Activated CD4-positive, alpha-beta T cell treated with anti-CD3 and anti-CD28 coated beads for 1 hour (primary cell): ENCODE measurements at places on chromosomes 13 and 19.
A peak's percentile ranks its signal among the peaks of the same experiment; 100 is the strongest.

GRCh38 chr13:105991622-105992277, 543.7 kb downstream of the EFNB2 start:
- no peak for DNase-seq

DNA sequence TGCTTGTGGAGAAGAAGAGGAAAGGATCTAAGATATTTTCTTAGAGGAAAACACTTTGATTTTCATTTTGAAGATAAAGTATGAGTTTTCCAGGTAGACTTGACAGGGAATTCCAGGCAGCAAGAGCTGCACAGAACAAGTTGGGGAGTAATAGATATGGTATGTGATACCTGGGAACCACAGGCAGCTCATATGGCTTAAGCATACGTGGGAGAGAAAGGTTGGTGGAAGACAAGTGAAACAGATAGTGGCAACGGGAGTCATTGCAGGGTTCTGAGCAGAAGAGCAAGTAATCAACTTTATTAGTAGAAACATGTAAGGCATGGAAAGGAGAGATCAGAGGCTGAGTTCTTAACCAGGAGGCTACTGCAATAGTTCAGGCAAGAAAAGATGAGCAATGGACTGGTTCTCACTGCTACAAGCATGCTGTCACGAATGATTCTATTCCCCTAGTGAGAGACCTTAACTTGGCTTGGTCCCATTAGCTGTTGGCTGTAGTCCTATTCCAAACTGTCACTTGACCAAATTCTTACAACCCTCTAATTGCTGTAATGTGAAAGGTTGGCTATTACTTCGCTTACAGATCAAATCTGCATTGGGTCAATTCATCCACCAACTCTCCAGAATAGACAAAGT, 217.9 kb downstream of the VWA8 start:
- DNase-seq, result no peak

- DNase-seq, result no peak
Measured at GRCh38 chr19:28468701-28469459, 744.1 kb downstream of the UQCRFS1 start.

DNA sequence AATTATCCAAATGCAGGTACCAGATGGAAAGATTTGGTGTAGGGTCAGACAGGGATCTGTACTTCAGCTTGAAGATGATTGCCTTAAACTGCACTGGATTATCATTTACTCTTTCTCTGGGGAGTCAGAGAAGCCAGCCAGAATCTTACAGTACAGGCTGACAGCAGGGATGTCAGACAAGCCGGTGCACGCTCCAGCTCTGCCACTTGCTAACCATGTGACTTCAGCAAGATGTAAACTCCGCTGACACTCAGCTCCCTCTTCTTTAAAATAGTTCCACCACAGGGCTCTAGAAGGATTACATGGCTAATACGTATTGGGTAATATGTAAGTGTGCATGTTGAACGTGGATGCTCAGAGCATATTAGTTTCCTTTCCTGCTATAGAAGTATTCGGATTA, 251.4 kb upstream of the MAB21L1 start:
- DNase-seq, result no peak

DNA sequence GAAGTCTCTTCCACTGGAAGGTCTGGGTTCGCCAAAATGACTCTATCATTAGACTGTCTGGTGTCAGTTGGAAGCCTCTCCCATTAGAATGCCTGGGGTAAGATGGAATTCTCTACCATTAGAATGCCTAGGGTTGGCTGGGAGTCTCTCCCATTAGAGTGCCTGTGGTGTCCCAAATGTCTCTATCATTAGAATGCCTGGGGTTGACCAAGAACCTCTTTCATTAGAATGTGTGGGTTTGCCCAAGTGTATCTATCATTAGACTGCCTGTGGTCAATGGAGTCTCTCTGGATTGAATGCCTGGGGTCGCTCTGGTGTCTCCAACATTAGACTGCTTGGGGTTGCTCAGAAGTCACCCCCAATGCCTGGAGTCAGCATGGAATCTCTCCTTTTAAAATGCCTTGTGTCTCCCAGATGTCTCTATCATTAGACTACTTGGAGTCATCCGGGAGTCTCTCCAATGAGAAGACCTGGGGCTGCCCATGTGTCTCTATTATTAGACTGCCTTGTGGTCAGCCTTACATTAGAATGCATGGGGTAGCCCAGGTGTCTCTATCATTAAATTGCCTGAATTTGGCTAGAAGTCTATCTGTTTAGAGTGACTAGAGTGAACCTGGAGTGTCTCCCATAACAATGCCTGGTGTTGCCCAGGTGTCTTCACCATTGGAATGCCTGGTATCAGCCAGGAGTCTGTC, 1518.4 kb downstream of the UQCRFS1 start:
- no peak for DNase-seq

DNA sequence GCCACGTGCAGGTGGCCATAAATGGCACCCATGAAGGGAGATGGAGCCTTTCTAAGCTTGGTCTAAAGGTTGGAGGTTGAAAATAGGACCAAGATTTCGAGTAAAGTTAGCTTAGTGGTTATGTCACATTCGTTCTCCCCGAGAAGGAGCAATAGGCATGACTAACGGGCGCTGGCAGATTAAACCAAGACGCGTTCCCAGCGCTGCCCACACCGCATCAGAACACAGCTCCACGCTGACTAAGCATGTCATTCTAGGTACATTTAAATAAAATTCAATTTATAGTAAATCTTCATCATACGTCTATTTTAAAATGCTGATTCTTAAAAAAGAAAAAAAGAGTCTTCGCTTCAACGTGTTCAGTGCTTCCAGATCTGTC, 95.0 kb upstream of the IRS2 start:
- DNase-seq, result no peak

- no peak for DNase-seq
Measured at GRCh38 chr19:33956941-33957340, 160.3 kb downstream of the KCTD15 start.

DNA sequence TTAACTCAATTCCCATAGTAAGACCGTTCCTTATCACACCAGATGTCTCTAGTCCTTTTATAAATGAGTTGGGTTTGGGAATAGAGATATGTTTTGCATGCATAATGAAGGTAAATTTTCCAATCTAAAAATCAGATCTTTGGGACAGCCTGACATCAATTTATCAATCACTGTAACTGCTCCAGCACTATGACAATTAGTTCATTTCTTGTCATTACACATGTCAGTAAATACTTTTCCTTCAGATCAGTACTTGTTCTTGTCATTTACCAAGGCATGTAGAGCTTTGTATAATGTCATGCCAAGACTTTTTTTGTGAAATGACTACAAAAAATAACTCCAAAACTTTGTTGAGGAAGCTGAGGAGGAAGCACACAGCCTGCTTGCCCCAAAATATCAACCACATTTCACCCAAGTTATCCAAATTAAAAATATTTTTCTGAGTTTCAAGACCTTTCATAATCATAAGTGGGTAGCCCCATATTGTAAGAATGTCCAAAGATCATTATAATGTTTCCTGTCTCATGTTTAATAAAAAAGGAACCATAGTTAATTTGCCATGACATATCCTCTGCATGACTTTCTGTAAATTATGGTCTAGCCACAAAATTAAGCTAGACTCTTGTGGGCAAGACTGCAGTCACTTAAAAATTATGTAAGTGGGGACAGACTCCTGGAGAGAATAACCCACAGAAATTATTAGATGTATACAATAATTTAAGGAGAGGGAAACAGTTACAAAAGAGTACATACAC, 586.8 kb downstream of the TBC1D4 start:
- no peak for DNase-seq

DNA sequence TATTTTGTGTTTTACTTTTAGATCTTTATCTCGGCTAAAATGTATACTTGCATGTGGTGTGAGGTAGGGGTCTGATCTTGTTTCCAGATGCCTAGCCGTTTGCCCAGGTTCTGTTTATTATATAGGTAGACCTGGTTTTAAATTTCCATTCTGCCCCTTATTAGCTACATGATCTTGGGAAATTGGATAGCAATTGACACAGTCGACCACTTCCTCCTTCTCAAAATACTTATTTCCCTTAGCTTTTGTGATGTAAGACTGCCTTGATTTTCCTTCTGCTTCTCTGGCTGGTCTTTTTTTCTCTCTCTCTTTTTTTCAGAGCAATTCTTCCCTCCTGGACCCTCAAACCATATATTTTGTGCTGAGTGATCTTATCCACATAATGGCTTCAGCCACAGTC, 3.0 kb upstream of the PGLYRP1 start:
- DNase-seq, result no peak

DNA sequence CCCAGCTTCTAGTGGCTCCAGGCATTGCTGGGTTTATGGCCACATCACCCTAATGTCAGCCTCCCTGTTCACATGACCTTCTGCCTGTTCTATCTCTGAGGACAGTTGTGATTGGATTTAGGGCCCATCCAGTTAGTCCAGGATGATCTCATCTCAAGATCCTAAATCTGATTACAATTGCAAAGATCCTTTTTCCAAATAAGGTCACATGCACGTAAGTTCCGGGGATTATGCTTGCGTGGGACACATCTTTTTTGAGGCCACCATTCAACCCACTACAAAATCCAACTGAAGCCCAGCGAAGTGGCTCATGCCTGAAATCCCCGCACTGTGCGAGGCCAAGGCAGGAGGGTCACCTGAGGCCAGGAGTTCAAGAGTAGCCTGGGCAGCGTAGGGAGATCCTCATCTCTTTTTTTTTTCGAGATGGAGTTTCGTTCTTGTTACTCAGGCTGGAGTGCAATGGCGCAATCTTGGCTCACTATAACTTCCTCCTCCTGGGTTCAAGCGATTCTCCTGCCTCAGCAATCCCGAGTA, 12.3 kb downstream of the PLD3 start:
- no peak for DNase-seq

GRCh38 chr13:43469791-43470190, 317.0 kb downstream of the ENOX1 start:
- DNase-seq, result no peak

- no peak for DNase-seq
Measured at GRCh38 chr13:35856084-35856483, 275.1 kb downstream of the DCLK1 start.

GRCh38 chr19:17213334-17213733, 1.8 kb upstream of the USE1 start:
- no peak for DNase-seq

DNA sequence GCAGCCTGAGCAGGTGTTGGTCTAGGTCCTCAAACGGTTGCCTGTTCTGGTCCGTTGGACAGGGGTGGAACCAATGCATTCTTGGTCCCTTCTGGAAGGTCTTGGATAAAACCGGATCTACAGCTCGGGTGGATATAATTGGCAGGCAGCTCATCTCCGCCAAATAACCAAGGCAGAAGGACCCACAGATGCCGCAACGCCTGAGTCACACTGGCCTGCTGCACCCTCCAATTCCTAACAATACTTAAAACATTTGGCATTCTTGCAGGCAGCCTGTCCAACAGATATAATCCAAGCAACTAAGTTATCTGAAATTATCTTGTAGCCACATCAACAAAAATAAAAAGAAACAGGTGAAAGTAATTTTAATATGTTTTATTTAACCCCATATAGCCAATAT, 59.0 kb upstream of the FGF14 start:
- no peak for DNase-seq

DNA sequence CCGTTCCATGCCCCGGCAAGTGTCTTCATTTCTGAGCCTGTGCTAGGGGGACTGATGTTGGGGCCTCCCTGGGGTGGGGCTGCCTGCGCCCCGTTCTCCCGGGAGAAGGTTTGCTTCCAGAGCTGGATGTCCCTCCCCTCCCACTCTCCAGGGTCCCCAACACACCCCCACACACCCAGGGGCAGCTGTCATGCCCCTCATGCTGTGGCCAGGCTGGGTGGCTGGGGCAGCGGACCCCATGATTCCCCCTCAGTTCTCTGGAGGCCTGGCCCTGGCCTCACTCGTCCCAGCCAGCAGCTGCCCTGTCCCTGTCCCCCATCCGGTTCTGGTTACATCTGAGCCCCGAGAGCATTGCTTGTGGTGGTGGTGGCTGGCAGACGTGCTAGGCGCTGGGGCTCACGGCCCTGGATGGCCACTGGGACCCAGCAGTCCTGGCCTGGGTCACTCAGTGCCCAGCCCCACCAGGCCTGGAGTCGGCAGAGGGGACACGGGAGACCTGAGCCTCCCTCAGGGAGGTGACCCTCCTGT, 184.8 kb downstream of the KDM4B start:
- no peak for DNase-seq

GRCh38 chr13:50415428-50415827, 400.2 kb downstream of the KCNRG start:
- DNase-seq, result no peak

GRCh38 chr19:15449620-15450527, at the start of gene WIZ:
Gene WIZ (minus strand): TSS chr19:15449956. CDS start chr19:15448307, 1,649 bp downstream.
- peak; percentile 74 for DNase-seq

GRCh38 chr19:41928221-41928683, at the start of gene ERFL:
Gene ERFL (minus strand): TSS chr19:41928449. CDS start chr19:41912919, 15,530 bp downstream.
- no peak for DNase-seq

- DNase-seq, result no peak
Measured at GRCh38 chr13:74866101-74866500, 615.9 kb downstream of the TBC1D4 start.

DNA sequence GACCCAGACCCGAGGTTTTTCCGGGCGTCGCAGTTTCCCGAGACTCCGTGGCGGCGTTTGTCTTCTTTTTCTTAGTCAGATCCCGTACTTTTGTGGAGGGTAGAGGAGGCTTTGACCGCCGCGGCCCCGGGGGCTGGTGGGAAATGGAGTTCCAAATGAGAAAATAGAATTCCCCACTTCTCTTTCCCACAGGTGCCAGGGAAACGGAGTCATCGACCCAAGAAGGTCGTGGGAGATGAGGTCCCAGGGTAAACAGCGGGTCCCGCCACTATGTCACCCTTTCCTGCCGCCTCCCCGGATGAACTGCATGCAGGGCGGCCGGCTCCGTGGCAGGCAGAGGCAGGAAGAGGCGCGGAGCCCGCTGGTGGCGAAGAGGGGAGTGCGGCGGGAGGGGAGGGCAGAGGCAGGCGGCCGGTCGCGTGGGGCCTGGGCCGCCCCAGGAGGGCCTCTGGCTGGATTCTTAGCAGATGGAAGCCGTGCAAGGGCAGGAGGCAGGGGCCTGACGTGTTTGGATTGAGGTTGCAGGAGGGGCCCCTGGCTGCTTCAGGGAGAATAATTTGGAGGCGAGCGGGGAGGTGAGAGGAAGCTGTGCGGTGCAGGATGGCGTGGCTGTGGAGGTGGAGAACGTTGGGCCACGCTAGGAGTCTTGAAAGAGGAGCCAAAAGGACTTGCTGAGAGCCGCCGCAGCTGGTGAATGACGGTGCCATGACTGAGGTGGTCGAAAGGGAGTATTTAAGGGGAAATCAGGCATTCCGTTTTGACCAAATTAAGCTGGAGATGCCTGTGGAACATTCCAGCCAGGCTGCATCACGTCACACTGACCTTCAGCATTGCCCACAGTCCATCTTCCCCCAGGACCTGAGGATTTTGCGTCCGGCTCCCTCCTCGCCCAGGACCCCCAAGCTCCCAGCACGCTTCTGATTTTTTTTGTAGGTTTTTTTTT, 11.7 kb downstream of the CYTH2 start:
- peak; percentile 28 for DNase-seq

- no peak for DNase-seq
Measured at GRCh38 chr13:113914333-113915011, 50.6 kb upstream of the GAS6 start.
